ENCODE measurements at places on chromosomes 13 and 19.

GRCh38 chr13:87393358-87393757 is 277.8 kb upstream of the SLITRK5 start:
- DNase-seq, result no peak

- no peak for DNase-seq
Observed at GRCh38 chr13:110866491-110867170, 48.2 kb downstream of the ANKRD10 start.

- no peak for DNase-seq
Observed at GRCh38 chr13:110485604-110486003, 75.9 kb downstream of the RAB20 start.

DNA sequence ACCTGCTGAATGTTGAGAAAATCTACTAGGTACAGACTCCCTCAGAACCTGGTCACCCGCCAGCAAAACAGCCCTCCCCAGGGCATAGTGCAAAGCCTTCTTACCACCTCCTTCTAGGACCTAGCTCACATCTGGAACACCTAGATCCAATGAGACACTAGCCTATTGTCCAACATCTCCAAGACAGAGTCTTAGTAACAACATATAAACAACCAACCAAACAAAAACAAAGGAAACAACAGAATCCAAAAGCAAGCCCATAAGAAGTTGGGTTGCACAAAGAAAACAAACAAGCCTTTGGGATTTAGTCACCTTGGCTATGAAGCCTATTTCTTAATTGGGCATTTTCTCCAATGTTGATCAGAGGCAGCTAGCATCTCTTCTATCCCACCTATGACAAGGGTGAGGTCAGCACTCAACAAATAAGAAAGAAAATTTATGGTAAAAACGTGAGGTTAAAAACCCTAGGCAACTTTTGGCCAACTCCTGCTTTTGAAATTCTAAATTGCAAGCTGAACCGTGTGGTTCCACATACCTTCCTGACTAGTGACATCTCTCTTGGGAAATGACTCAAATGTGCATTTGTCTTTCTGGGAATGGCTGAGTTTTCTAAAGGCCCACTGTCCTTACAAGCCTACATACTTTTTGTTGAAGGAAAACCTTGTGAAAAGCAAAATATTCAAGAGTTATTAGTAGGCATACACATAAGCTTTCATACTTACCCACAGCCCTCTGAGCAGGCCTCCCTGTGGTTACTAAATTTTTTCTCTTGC is 66.7 kb downstream of the FAM216B start:
- peak; percentile 3 for DNase-seq

DNA sequence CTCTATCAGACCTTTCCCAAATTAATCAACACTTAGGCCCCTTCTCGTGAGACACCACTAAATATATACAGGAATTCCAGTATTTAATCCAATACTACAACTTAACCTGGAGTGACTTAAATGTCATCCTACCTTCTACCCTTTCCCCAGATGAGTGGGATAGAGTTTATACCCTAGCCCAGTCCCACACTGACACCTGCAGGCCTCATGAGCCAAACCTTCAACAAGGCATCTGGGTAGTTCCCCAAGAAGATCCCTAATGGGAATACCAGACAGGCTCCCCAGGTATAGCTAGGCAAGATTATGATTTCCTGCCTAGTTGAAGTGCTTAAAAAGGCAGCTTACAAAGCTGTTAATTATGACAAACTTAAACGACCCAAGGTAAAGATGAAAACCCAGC is 15.9 kb downstream of the ZNF83 start:
- no peak for DNase-seq

- DNase-seq, result no peak
Observed at GRCh38 chr13:90545070-90545840, 802.2 kb upstream of the MIR17HG start.

GRCh38 chr13:58266271-58266670 is 634.7 kb downstream of the PCDH17 start:
- DNase-seq, result no peak

- no peak for DNase-seq
Observed at GRCh38 chr19:46035986-46036743, 4.6 kb downstream of the IGFL4 start.

GRCh38 chr13:77724092-77724491 is 26.6 kb downstream of the SLAIN1 start:
- no peak for DNase-seq

DNA sequence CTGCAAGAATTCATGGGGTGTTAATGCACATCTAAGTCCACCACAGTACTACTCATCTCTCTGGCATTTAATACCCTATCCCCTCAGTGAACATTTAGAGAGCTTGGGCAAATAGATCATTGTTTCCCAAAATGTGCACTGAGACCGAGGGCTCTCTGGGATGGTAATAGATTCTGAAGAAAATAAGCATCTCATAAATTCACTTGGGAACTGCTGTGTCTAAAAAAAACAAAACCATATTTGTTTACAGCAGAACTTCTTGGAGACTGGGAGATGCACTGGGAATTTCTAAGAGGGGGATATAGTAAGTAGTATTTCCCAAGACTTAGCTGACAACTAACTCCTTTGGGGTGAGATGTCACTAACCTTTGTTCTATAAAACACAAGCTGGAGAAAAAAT is 58.4 kb downstream of the ENOX1 start:
- no peak for DNase-seq

GRCh38 chr19:16702123-16702522 is 17.5 kb upstream of the NWD1 start:
- DNase-seq, result peak; percentile 36

- no peak for DNase-seq
Observed at GRCh38 chr13:94329277-94329676, 150.2 kb downstream of the DCT start.

DNA sequence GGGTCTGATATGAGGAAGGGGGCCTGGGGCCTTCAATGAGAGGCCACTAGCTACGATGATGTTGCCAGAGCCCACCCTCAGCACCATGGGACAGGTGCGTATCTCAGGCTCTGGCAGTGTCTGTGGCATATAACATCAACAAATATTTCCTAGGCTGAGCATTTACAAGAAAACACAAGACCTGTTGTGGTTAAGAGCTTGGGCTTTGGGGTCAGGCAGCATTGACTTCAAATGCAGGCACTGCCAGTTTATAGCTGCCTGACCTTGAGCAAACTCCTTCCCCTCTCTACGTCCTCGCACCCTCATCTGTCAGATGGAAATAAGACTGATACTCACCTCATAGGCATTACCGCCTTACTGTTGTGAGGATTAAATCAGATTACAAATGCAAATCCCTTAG is 156.0 kb downstream of the KATNAL1 start:
- no peak for DNase-seq

DNA sequence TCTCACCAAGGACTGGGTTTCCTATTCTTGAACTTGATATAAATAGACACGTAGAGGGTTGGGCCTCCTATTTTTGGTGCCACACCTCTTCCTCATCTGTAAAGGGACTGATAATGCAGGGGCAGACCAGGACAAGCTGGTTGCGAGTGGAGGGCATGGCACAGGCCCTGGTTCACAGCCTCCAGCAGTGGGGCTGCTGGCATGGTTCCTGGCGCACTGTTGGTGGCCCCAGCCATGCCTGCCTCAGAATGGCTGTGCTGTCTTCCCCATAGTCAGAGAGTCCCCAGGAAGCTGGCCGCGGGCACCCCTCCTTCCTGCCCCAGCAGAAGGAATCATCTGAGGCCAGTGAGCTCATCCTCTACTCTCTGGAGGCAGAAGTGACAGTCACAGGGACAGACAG is 10.5 kb upstream of the OVOL3 start:
- no peak for DNase-seq

DNA sequence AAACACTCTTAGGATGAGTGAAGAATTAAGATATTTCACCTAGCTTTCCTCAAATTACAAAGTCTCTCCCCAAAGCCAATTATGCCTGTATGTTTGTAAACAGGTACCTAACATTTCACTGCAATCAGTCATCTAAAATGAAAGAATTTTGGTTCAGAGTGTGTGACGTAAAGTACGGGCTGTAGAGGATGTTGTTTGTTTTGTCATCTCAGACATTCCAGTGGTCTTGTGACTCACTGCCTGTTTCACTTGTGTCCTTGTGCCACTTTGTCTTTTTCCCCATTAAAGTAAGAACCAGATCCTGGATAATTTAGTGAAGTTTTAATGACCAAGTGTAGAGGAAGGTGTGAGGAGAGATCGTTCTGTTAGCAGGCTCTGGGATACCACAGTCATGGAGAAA is 28.6 kb upstream of the EID2 start:
- DNase-seq, result no peak

DNA sequence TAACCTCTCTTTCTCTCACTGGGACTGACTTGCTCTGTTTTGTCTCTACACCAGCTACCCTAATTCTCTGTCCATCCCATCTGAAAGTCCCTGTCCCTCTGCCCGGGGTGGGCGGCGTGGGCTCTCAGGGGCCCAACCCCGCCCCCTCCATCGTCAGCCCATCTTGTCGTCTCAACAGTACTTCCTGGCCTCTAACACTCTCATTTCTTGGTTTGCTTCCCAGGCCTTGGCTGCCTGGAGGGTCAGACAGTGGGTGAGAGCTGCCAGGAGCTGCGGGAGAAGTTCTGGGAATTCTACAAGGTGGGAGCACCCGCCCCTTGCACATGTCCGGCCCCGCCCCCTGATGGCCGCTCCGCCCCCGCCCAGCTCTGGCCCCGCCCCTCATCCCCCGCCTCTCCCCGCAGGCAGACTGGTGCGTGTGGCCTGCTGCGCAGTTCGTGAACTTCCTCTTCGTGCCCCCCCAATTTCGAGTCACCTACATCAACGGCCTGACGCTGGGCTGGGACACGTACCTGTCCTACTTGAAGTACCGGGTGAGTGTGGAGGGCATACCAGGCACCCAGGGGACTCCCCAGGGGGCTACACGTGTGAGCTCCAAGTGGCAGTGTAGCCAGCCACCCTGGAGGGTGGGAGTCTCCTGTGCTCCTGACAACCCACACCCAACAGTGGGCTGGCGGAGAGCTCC is 1.7 kb downstream of the MPV17L2 start:
- no peak for DNase-seq

DNA sequence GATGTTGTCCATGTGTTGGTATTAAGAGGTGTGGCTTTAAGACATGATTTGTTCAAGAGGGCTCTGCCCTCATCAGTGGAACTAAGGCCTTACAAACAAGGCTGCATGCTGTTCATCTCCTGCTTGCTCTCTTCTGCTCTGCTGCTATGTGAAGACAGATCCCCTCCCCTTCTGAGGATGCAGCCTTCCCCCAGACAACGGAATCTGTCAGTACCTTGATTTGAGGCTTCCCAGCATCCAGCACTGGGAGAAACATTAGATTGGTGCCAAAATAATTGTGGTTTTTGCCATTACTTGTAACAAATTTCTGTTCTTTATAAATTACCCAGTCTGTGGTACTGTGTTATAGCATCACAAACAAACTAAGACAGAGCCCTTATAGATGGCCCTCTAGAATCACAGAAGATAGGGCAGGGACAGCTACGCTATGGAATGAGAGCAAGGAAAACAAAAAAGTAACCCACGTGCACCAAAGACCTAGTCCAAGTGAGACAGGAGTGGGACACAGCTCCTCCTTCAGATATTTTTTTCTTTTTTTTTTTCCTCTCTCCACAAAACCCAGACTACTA is 151.5 kb upstream of the RXFP2 start:
- DNase-seq, result no peak

DNA sequence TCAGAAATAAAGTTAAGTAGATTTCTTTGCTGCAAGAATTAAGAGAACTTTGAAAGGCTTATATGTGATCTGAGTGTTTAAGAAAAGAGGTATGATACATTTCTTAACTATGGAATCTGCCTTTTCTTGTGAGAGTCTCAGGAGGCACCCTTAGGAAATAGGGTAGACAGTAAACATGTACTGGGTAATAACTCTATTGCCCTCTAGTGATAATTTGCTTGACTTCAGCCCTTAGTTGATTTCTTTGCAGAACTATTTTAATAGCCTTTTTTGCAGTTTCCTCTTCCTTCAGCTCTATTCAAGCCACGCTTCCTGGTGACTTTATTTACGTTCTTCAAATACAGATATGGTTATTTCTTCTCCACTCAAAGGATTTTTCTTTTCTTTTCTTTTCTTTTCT is 37.0 kb upstream of the CCNA1 start:
- DNase-seq, result peak; percentile 40

DNA sequence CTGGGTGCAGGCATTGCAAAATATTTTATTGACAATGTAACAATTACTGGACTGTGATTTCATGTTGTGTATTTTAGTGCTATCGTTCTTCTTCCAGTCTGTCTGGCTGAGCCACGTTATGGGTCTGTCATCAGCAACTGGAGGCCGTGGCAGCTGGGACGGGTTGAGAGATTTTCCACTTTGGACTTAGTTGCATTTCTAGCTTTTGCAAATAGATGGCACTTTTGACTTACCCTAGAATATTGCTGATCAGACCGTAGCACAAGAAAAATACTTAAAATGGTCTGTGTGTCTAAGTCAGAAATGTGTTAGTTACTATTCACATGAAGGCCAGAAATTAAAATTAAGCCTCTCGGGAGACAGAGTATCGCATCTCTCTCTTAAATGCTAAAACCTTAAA is 211.1 kb downstream of the TEX29 start:
- DNase-seq, result no peak

DNA sequence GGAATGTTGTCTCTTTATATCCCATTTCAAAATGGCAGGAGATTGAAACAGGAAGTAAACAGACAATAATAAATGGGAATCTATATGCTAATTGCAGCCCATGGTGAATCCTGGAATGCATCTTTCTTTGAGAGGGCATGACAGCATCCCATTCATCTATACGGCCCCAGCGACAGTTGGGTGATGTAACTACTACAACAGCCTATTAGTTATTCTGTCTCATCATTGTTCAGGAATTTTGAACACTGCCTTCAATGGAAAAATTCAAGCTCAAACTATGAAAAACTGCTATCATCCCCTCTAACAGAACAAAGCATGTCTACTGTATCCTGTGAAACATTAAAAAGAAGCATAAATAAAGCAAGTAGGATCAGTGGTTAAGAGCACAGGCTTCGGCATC is 262.1 kb downstream of the DCT start:
- no peak for DNase-seq

GRCh38 chr19:45595814-45596213 is 6.2 kb downstream of the GPR4 start:
- no peak for DNase-seq

DNA sequence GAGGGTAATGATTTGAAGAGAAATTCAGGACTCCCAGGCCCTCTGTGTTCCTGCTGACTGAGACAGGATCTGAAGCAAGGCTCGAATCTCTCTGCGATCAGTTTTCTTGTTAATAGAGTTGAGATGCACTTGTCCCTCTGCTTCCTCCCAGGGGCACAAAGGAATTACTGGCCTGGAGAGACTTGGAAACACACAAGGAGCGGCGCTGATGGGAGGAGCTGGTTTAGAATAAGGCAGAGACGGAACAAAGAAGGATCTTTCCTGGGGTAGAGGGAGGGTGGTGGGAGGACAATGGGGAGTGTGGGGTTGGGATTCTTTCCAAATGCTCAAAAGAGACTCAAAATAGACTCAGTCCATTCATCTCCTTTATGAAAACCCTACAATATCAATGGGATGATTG is 719.1 kb downstream of the UQCRFS1 start:
- no peak for DNase-seq

GRCh38 chr19:16599655-16600346 is 27.6 kb upstream of the SLC35E1 start:
- DNase-seq, result no peak

- DNase-seq, result no peak
Observed at GRCh38 chr19:3494559-3494958, 5.9 kb downstream of the DOHH start.

- no peak for DNase-seq
Observed at GRCh38 chr19:35303357-35303915, 11.5 kb downstream of the MAG start.
